CD4-positive, alpha-beta T cell treated with Interleukin-15 for 1 hour (primary cell): ENCODE measurements at places on chromosomes 13 and 19.
A peak's percentile ranks its signal among the peaks of the same experiment; 100 is the strongest.

GRCh38 chr19:35717665-35718344 lies at the start of gene KMT2B:
Gene KMT2B (plus strand): TSS chr19:35718003. CDS start chr19:35718019, 16 bp downstream.
- DNase-seq = no peak

GRCh38 chr13:71587193-71587592 lies 279.8 kb downstream of the DACH1 start:
- no peak for DNase-seq

DNA sequence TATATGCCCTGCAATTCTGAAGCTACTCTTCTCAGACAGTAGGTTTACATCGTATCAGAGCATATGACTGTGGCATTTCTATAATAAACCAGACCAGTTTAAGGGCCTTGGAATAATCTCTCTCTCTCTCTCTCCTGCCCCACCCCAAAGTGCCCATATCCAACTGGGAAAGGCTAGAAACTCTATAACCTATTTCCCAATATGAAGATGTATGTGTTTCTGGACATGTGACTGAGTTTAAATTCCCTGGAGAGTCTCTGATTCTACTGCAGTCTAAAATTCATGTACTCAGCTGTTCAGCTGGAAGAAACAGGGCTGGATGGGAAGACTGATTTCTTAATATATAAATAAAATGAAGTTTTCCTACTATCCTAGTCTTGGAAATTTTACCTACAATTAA lies 91.9 kb upstream of the MBNL2 start:
- no peak for DNase-seq

DNA sequence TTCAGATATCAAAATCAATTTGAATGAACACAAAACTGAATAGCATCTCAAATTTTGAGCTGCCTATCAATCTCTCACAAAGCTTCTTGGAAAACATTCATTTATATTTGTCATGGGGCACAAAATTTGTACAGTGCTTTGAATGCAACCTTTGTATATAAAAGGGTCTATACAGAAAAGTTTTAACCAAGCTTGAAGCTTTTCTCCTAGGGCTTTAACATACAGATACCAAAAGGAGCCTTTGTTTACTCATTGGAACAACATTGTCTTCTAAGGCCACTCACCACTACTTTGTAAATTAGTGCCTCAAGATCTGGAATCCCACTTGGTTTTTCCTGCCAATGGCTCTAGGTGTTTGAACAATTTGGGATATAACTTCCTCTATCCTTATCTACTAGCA lies 21.2 kb downstream of the LNX2 start:
- no peak for DNase-seq

- DNase-seq = no peak
These were observed 313.1 kb upstream of the MAB21L1 start for GRCh38 chr13:35789335-35790165.

GRCh38 chr19:56106397-56106849 lies 14.7 kb downstream of the ZNF787 start:
- DNase-seq = no peak

- DNase-seq = no peak
These were observed 534.1 kb downstream of the PCDH17 start for GRCh38 chr13:58165617-58166016.

GRCh38 chr13:51805313-51805712 lies 1.4 kb upstream of the DHRS12 start:
- DNase-seq = no peak

GRCh38 chr19:3725640-3726310 lies 17.6 kb downstream of the TJP3 start:
- DNase-seq = no peak

DNA sequence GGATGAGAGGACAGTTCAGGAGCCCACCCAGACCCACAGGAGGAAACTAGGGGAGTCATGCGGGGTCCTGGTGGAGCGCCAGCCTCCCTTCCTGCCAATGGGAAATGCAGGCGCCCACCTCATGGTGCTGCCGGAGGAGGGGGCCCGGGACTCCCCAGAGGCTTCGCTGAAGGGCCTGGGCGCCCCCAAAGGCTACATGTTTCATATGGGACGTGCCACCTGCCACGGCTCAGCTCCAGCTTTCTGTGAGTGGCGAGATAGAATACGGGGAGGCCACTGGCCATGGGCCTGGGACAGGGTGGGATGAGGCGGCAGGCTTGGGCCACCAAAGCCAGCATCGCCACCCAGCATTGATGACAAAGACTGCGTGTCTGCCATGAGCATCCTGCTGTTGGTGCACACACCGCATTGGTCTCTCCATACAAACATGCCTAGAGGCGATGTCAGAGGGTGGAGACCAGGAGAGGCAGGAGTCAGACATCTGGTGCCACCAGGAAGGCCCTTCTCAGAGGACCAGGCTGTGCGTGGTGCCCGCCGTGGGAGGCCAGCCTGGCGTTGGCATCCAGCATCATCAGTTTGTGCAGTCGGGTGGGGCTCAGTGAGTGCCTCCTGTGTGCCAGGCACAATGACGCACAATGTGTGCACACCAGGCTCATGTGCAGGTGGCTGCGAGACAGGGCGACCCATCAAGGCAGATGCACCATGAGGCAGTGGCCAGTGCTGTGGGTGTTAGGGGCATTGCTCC lies 1.2 kb upstream of the F10 start:
- no peak for DNase-seq

DNA sequence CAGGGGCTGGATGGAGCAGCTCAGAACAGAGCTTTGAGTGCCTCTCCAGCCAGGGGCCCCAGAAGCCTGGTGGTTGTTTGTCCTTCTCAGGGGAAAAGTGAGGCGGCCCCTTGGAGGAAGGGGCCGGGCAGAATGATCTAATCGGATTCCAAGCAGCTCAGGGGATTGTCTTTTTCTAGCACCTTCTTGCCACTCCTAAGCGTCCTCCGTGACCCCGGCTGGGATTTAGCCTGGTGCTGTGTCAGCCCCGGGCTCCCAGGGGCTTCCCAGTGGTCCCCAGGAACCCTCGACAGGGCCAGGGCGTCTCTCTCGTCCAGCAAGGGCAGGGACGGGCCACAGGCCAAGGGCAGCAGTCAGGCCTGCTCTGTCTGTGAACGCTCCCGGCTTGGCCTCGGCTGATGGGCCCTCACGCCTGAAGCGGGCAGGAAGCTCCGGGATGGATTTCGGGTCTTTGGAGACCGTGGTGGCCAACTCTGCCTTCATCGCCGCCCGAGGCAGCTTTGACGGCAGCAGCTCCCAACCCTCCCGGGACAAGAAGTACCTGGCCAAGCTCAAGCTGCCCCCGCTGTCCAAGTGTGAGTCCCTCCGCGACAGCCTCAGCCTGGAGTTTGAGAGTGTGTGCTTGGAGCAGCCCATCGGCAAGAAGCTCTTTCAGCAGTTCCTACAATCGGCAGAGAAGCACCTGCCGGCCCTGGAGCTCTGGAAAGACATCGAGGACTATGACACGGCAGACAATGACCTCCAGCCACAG lies at the start of gene GRK1:
Gene GRK1 (plus strand): TSS at position 269 of the 751 bp plus-strand sequence. CDS start 168 bp downstream, at position 437.
- no peak for DNase-seq

GRCh38 chr19:17385878-17386611 lies 8.0 kb downstream of the CCDC194 start:
- DNase-seq = peak; percentile 55

GRCh38 chr13:105403086-105403485 lies 1132.4 kb downstream of the EFNB2 start:
- no peak for DNase-seq

DNA sequence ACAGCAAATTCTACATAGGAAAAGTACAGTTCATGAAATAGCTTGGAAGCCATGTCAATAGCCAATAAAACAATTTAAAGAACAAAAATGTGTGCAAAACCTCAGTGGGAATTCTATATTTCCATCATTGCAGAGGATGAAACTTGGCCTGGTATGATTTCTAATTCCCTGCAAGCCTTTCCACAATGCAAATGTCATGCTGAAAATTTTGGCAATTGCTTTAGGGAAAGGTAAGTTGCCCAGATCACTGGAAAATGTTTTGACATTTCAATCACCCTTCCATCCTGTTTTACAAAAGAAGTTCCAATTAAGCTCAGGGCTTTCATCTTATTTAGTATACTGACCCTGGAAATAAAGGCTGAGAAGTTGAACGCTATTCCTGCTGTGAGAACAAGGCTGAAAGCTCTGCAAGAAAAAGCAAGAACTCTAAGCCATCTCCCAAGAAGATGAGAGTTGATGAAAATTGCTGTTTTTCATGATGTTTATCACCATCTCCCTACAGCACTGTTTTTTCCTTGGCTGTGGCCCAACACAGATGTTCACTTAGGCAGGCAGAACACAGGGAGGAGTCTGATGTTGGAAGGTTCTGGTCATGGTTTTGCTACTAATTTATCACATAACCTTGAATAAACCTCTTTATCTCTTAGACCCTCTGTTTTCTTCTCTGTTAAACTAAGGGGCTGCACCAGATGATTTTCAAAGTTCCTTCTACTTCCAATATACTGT lies 263.7 kb downstream of the KCTD12 start:
- DNase-seq = no peak

DNA sequence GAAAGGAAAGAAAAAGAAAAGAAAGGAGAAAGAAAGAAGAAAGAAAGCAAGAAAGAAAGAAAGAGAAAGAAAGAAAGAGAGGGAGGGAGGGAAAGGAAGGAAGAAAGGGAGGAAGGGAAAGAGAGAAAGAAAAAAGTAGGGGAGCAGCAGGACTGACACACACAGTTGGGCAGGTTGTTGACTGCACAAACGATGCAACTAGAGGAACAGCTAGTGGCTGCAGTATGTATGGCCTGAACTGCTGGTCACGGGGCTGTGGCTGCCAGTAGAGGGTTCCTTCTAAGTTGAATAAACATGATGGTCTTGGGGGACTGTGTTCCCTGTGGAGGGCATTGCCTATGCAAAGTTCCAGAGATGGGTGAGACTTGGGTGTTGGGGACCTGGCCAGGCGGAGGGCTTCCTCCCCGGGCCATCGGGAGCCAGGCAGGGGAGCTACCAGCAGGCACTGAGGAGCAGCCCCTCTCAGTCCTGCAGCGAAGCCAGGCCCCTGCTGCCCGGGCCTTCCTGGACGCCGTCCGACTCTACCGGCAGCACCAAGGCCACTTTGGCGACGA lies 16.7 kb upstream of the COLGALT1 start:
- no peak for DNase-seq

DNA sequence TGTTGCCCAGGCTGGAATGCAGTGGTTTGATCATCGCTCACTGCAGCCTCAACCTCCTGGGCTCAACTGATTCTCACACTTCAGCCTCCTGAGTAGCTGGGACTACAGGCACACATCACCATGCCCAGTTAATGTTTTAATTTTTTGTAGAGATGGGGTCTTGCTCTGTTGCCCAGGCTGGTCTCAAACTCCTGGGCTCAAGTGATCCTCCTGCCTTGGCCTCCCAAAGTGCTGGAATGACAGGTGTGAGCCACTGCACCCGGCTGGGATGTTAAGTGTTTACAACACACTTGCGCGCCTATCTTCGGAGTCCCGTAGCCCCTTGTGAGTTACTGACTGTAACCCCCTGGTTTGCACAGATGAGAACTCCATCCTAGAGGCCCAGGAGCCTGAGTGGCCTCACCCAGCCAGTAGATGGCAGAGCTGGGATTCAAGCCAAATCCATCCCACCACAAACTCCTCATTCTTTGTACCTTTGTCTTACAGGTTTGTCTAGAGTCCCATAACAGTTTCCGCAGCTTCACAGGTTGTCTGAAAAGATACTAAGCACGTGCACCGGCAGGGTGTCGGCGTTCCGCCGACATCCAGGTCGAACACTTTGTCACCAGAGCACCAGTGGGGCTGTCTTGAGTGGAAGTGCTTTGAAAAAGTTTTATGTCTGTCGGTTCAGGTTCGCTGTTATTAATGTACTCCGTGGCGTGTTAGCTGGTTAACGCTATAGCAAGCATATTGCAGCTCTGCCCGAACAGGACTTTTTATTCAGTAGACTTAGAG lies 14.7 kb downstream of the MAG start:
- no peak for DNase-seq

DNA sequence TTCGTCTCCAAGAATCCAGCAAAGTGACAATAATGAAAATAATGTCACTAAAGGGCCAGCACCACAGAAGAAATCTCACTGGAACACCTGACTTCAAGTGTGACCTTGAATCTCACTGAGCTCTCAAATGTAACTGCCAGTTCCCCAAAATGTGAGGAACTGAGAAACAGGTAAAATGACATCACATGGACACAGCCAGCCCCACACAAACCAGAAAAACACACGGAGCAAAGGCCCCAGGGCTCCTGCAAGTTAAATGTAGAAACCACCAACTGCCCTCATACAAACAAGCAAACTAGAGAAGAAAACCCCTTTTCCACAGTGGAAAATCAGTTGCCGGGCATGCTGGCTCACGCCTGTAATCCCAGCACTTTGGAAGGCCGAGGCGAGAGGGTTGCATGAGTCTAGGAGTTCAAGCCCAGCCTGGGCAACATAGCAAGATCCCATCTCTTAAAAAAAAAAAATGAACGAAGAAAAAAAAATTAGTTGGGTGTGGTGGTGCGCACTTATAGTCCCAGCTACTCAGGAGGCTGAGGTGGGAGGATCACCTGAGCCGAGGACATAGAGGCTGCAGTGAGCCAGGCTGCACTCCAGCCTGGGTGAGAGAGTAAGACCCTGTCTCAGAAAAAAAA lies 8.7 kb upstream of the KANK2 start:
- no peak for DNase-seq

- DNase-seq = no peak
These were observed 1.7 kb downstream of the MAP3K10 start for GRCh38 chr19:40192758-40193586.

- DNase-seq = no peak
These were observed 538.4 kb upstream of the PCDH20 start for GRCh38 chr13:61954092-61954491.

DNA sequence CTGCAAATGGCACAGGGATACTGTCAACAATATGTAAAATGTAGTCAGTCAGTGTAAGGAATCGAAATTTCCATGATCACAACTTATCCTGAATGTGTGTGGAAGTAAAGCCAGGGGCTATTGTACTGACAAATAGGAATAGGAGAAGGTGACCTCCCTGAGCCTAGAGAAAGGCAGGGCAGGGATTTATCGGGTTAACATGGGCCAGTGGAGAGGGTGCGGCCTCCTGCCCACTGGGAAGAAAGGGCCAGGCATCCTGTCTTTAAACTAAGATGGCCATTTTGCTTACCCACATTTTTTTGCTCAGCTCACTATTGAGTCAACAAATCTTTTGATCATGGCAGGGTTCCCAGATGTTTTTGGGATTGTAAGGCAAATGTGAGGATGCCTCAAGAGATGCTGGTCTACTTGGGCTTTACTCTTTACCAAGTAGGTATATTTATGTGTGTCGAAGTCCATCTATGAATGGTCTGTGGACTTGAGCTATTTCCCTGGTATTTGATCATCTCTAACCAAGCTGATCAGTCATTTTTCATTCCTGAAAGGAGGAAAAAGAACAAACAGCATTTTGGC lies 116.6 kb upstream of the RNF113B start:
- no peak for DNase-seq

- peak; percentile 55 for DNase-seq
These were observed 1.7 kb downstream of the TGFBR3L start for GRCh38 chr19:7916103-7916954.

DNA sequence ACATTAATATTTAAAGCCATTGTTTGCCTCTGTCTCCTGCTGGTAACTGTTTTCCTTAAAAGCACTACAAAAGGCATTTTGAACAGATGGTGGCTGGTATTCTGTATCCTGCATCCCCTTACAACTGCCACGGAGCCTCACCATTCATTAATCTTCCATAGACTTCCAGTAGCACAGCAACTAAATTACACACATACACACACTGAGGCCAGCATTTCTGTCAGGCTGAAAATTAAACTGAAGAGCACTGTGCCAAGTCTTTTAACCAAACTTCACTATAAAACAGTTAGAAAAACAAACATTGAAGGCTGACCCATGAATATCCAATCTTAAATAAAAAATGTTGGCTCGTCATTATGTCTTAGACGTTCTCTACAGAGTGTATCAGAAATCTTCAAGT lies 697.8 kb downstream of the DACH1 start:
- DNase-seq = no peak

GRCh38 chr13:109922518-109922917 lies 136.1 kb upstream of the IRS2 start:
- no peak for DNase-seq

- no peak for DNase-seq
These were observed 8.2 kb upstream of the LATS2 start for GRCh38 chr13:21069561-21070004.
